Urothelium cell line (cell line): ENCODE measurements at places on chromosomes 12 and 14.

GRCh38 chr14:28294834-28295440, 471.6 kb upstream of the FOXG1 start:
- DNase-seq: no peak

DNA sequence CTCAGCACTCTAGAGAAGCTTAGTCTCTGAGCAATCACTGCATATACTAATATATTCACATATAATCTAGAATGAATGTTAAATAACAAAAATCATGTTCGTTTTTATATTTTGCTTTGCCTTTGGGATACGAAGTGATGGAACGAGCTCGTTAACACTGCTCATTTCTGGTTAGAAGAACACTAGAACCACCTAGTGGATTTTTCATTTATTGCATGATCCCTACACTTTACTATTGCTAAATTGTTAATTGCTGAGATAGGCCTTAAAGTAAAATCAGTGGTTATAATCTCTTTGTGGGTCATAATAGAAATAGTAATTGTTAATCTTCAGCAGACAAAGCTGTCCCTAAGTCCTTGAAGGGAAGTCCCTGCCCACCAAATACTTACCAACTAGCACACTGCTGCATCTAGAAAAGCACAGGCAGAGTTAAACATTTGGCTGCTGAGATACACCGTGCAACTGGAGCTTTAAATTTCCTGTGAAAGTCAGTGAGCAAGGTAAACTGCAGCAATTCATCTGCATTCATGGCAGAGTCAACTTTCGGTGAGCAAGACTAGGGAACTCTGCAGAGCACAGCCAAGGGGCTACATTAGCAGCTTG, 353.7 kb downstream of the APAF1 start:
- DNase-seq: peak; percentile 25

DNA sequence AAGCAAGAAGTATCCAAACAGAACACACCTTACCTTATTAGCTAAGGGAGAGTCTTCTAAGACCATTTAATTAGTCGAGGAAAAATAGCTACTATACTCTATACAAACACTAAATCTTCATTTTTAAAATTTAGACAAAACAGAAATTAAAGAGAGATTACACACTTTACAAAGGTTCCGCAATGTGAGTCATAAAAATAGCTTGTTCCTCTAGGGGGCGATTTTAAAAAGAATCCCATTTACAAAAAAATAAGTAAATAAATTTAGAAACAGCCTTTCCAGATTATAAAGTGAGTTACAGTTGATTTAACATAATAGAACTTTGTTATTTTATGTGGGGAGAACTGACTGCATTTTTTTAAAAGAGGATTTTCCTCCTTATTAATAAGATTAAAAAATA, 201.6 kb downstream of the PAX9 start:
- DNase-seq: no peak

GRCh38 chr14:70005281-70005805, 126.1 kb downstream of the SMOC1 start:
- DNase-seq: no peak

- DNase-seq: no peak
These were observed 34.8 kb downstream of the DUSP16 start for GRCh38 chr12:12527820-12528296.

GRCh38 chr12:42486407-42486806, 103.1 kb downstream of the PRICKLE1 start:
- no peak for DNase-seq

- DNase-seq: no peak
These were observed 98.9 kb upstream of the PLEKHG7 start for GRCh38 chr12:92603741-92604432.

DNA sequence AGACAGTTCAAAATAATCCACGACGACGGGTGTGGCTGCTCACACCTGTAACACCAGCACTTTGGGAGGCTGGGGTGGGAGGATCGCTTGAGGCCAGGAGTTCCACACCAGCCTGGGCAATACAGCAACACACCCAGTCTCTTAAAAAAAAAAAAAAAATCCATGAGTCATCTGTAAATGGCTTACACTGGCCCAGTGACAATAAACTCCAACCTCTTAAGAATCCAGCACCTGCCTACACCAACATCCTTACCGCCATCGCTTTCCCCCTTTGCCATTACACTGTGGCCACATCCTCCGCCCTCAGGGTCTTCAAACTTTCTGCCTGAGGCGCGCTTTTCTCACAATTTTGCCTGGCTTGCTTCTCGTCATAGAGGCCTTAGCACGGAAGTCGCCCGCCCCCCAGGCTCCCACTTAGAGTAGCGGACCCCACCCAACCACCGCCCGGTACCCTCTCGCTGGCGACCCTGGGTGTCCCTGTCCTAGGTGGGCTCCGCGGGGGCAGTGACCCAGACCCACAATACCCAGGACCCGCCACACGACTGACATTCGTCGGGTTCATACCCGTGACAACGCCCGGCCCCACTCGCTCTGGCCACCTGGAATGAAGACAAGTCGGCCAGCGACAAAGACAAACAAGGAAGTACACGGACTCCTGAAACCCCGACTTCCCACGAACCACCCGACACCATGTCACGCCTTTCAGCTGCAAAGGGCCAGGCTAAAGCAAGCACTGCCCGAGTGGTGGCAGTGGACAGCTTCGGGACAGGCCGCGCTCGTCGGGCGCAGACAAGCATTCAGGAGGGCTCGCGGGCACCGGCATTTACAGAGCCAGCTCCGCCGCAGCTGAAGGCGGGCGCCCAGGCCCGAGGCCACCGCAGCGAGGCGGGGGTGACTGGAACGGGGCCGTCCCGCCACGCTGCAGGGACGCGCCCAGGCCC, 636 bp downstream of the GOLGA3 start:
- DNase-seq: peak; percentile 28

DNA sequence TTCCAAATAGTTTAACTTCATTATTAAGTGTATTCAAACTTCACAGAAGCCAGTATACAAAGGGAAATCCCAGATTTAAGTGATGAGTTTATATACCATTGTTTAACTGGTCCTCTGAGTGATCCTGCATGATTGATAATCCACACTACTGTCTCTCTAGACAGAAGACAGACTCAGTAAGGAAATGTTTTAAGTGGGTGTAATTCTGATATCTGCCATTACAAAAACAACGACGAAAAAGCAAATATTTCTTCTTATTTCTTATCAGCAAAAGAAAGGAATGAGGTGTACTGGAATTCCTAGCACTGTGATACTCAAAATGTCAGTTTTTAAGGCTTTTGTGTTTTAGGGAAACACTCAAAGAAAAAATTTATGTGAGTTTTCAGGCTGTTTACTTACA, 127.5 kb downstream of the GPHN start:
- no peak for DNase-seq

GRCh38 chr12:12714276-12715021, 2.7 kb upstream of the CDKN1B start:
- no peak for DNase-seq

- DNase-seq: no peak
These were observed 19.4 kb upstream of the A2M start for GRCh38 chr12:9134981-9135628.

DNA sequence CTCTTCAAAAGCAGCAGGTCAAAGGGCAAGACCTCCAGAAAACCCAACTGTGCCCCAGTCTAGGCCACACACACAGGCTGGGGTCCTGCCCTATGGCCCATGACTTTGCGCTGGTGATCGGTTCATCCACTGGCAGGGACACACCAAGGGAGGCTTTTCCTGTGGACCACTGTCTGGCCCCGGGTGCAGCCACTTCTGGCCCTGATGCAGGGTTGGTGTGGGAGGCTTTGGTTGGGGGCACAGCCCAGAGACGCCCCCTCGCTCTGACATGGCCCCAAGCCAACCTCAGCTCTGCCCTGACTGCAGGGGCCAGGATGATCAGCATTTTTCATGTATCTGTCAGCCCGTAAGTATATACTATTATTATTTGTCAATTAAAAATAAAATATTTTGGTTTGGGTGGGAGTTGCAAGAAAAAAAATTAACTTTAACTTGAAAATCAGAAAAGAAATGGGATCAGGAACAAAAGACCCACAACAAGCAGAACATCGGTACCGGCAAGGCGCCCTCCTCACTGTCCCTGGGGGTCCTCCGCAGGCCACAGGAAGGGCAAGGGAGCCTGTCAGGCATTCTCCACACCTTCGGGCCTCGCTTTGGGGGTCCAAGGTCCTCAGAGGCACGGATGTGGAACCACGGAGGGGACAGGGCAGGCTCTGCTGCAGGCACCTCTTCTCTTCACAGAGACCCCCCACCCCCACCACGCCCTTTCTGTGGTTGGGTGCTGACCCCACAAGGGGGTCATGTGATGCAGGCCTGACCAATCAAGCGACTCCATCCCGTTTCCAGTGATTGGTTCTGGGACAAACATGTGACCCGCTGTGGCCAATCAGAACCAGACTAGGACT, 181.5 kb upstream of the SFSWAP start:
- DNase-seq: no peak

DNA sequence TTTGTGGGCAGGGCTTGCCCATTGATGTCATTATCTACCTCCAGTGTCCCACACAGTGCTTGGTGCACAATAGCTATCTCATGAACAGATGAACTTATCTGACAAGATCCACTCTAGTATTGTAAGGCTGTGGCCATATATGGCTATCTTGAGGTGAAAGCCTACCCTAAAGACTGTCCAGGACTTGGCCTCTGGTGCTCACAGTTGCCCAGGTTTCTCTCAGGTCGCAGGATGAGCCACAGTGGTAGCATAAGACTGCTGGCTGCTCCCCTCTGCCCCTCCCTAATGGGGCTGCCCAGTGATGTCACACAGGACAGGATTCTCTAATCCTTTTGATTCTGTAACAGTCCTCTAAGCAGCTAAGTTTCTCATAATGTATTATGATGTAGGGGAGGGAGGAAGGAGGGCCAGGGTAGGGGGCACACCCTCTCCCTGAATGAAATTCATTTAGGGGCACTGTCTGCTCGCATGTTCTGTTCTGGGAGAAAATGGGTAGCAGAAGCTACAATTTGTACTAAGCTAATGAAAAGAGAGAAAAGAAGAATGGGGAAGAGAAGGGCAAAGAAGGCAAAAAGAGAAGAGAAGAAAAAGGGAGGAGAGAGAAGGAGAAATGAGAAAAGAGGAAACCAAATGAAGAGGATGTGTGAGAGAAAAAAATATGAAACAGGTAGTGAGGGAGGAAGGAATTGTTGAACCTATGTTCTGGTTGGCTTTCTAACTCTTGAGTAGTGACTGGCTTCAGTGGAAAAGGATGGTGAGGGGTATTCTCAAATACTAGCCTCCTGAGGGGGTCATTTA, 3.4 kb upstream of the PPM1A start:
- no peak for DNase-seq

GRCh38 chr14:90405755-90406154, 8.9 kb downstream of the CALM1 start:
- DNase-seq: no peak

- DNase-seq: no peak
These were observed 122.5 kb upstream of the BCAT1 start for GRCh38 chr12:25071366-25071765.

GRCh38 chr12:64639466-64639865, 29.2 kb downstream of the RASSF3 start:
- DNase-seq: no peak

DNA sequence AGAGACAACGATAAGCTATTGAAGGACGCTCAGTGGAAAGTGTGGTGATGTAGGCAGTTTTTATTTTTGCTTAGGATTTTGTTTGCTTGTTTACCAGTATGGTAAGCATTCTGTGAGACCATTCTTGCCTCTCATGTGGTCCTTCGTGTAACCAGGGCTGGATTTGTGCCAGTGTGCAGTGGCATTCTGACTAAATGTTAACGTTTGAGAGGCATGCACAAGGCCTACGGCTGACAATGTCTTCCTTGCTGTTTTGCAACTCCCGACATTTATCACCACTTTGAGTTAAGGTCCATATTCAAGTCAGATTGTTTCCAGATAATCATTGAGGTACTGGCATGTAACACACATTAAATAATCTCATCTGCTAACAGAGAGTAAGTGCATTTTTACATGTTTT, 102.3 kb upstream of the BCAT1 start:
- DNase-seq: no peak

DNA sequence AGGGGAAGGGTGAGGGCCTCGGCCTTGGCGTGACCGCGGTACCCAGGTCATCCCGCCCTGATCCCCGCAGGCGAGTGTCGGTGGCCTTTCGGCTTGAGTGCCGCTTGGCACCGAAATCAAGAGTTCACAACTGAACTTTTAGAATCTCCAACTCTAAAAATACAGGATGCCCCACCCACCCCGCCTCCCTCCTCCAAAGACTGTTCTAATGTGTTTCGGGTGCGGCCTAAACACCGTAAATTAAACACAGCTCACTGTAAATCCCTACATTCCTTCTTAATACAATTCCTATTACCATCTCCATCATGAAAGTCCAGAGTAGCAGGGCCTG, 11.4 kb downstream of the SCNN1A start:
- no peak for DNase-seq

- DNase-seq: peak; percentile 61
These were observed 16.1 kb downstream of the UBC start for GRCh38 chr12:124898200-124898922.

DNA sequence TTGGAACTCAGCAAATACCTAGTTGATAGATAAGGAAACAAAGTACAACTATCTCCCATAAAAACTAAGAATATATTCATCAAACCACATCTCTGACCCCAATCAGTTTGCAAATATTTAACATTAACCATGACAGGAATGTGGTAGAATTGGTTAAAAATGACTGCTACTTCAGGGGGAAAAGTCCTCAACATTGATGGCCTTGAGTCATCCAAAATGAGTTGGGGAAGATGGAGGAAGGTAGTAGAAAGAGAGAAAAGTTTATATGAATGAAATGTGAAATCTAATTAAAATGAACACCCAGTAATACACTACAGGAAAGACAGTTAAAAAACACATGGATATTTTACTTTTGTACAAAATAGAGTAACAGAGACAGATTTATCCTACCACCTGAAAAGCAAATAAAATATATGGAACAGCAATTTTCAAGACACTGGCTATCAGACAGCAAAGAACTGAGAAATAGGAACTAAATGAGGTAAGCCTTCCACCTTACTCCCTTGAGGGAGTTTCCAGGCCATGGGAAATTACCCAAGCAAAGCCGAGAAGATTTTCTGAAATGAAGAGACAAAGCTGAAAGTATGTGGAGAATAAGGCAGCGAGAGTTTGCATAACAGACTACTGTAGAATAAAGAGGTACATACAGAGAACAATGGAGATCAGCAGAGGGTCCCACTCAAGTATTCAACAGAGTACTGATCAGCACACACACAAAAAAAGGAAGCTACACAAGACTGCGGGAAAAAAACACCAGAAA, 49.6 kb downstream of the TC2N start:
- DNase-seq: no peak

DNA sequence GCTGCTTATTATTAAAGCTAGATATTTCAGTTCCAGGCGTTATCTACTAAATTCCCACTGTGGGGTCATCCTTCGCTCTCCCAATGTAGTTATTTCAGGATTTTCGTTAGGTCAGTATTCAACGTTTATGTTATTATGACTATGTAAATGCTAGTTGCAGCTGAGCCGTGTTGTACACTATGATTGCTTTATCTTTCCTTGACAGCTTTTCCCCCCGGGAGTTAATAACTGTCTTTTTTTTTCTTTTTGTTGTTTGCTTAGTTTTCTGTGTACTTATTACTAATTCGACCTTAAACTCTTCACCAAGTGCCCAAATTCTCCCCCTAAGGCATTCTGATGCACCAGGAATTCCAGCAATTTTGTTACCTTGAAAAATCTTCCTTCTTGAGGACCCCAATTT, 48.5 kb downstream of the SUDS3 start:
- DNase-seq: no peak

GRCh38 chr14:87017335-87017734, 975.6 kb downstream of the GALC start:
- DNase-seq: no peak

- peak; percentile 39 for DNase-seq
These were observed 908.6 kb upstream of the MDGA2 start for GRCh38 chr14:48584031-48584430.
